ENCODE measurements at places on chromosomes 5 and 9.

- DNase-seq = peak; percentile 61
These were observed 40.3 kb upstream of the NAA35 start for GRCh38 chr9:85900504-85901201.

DNA sequence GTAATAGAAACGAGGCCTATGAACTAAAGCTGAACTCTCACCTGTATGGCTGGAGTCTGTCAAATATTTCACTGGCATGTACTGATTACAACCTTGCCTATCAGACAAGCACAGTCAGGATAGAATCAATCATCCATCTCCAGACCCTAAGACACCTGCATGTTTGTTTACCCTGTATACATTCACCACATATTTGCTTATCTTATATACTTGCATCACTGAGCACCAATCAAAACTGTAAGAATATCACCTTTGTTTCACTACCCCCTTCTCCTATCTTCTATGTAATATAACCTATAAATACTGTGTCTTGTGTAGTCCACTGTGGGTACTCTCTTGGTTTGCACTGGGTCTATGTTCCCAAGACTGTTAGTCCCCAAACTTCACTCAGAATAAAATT lies 1085.7 kb downstream of the TAF11L14 start:
- DNase-seq = no peak

DNA sequence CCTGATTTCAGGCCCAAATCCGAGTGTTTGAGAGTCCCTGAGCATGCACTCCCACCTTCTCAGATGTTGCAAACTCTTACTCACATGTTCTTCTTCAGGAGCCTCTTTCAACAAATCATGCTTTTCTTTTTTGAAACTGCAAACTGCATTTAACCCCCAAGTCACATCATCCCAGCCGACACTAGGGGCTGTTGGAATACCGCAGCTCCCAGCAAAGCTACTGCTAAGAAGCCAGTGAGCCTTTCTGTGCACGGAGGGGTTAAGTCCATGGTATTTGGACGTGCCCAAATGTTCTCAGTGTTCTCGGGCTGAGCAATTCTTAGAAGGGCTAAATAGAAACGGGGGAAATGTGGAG lies 282.9 kb downstream of the NFIB start:
- DNase-seq = no peak

DNA sequence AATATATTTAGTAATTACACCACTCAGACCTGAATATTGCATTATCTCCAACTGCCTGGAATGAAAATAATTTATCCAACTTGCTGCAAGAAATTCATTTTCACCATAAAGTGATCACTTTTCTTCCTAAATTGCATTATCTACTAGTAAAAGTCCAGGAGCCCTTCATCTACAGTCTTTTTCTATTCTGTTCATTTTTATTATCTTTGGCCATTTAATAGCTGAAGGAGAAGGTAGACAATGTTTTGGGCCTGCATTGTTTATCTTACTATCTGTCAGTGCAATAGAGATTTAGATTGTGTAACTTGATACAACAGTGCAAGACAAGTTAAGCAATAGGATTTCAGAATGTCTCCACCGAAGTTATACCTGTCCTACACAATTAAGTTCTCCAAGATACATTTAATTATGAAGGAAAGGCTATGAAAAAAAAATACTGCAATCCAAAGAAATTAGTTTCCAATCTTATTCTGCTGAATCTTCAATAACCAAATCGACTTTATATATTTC lies 1339.7 kb upstream of the CDH6 start:
- DNase-seq = no peak

GRCh38 chr9:132214027-132214622 lies 52.3 kb downstream of the NTNG2 start:
- no peak for DNase-seq

DNA sequence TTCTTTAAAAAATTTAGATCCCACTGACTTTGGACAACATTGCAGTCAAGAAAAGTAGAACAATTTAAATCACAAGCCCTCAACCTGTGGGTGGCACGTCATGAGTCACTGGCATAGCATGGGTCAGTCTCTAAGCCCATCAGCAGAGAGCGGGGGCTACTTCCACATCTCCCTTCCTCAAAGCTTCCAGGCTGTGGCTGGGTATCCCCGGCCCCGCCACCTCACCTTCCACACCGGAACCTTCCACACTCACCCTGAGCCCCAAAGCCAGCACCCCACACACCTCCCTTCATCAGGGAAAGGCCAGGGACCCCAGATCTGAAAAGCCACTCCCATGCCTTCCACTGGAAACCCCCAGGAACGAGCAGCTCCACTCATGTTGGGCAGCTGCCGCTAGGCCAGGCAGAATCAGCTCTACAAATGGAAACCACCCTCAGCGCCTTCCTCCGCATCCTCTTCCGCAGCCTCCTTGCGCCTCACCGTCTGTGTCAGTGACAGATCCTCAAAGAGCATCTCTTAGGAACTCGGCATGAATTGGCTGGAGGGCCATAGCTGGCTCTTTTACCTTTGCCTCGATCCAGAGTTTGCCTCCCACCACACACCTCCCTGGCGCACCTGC lies 156.5 kb downstream of the ERCC6L2 start:
- DNase-seq = no peak

Measured in HT-29 (cell line).